ENCODE measurements at places on chromosomes 2 and 18.
A peak's percentile ranks its signal among the peaks of the same experiment; 100 is the strongest.

- no peak for DNase-seq
Observed at GRCh38 chr2:46718784-46719183, 196.8 kb downstream of the MCFD2 start.

DNA sequence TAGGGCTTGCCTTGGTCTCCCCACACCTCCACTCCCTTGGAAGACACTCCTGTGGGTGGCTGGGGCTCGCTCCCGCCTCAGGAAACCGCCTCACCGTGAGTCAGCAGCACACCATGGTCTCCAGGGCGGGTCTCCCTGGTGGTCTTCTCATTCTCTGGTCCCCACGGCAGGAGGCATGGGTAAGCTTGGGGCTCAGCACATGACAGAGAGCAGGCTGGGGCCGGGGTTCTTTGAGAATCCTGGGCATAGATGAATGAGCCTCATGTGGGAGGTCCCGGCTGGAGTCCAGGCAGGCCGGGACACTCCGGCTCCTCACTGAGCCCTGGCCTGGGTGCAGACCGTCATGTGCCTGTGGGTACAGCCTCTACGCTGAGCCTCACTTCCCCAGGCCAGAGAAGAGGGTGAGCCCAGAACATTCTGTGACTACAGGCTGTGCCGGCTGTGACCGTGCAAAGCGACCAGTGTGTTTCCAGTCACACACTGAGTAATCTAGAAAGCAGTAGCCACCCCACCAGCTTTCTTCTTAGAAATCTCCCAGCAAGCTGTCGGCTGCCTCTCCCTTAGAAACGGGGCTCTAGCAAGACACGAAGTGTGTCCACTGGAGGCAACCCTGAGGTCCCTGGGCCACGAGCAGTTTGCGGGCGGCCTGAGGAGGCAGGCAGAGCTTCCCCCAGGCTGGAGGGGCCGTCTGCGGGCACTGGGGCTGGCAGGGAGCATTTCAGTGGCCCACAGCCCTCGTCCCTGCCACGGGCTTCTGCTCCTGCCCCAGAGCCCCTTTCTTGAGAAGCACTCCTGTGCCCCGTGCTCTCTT, 93.1 kb downstream of the RHOB start:
- DNase-seq, result no peak

DNA sequence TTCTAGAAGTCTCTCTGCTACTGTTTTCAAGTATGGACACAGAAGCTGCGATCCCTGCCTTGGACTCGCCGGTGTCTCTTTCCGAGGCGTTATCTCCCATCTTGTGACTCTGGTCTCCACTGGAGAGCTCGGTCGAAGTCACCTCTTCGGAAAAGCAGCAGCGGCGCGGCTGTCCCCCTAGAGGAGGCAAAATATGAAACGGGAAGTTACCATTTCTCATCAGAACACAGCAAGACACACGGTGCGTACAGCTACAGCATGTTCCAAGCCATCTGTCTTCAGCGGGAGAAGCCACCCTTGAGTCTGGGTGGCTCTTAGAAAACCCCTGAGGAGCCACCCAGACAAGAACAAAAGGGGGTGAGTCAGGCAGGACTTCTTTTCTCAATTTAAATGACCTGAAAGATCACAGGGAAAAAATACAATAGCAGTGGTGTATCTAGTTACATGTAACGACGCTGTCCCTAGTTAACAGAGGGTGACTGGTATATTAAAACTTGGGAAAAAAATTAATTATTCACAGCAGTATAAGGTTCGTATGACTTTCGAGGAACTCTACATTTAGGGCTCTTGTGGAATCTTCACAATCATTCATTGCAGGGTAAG, 114.8 kb downstream of the ZNF516 start:
- DNase-seq, result no peak

DNA sequence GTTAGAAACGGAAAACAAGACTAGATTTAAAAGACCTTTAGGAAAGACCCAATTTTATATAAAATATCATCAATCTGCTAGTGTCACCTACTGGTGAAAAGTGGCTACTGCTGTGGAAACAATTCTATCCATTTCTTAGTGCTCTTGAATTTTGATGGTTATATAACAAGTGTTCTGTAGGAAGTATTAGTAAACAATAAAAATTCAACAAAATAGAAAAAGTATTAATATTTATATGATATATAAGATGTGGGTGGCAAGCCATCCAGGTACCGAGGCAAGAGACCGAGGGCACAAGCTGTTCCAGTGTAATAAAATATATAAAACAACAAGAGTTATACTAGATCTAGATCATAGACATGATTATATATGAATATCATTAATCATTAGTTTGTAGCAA, 6.2 kb upstream of the TMEM87B start:
- peak; percentile 85 for DNase-seq

DNA sequence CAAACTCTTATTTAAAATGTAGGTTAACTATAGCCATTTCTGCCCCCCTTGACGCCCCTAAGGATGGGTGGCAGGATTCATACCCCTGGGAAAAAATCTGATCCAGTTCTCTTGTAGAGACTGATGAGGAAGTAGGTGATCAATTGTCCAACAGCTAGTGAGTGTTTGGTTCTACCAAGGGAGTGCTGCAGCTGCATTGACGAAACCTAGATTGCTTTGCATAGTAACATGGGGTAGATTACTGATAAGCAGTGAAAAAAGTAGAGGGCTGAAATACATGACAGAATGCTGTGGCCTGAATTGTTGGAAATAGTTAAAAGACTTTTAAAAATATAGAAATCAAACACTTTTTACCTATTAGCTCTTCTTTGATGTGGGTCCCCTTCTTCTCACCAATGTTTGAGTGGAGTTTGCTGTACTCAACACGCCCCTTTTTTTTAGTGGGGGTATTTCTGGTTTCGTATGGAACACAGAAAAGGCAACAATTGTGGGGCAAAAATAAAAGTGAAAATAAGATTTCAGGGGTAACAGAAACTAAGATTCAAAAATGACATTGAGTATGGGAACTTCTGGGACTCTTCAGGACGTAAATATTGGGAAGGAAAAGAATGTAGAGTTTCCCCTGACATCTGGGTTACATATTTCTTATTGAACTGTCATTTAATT, 66.2 kb downstream of the MAIP1 start:
- no peak for DNase-seq

DNA sequence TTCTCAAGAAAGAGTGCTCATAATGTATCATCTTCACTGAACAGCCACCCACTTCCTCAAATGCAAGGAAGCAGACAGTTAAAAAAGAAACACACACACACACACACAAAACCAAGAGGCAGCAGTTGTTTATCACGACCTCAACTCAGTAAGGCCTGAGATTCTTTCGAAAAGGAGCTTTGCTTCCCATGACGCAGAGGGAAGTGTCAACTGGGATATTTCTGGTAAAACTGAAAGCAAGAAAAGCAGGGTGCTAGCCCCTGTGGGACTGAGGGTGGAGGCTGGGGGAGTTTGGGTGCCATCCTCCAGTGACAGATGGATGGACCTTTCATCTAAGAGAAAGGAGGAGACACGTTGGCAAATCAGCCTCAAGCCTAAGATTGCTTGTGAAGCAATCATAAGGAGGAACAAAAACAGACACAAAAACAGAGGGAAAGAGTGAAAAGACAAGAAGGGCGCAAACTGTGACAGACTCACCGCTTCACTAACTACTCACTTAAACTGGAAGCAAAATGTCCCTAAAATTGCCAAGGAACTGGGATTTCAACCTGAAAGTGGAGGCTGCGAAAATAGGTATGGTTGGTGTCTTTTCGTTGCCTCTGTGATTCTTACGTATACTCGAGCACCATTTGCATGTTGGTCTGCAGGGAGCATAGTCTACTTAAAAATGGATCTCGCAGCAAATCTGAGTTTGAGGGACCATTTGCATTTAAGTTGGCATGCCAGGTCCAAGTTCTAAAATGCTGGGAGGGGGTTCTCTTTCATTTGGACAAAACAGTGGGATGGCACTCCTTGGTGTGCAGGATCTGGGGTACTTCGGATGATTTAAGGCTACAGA, at the start of gene ARHGAP25:
TSS of gene ARHGAP25 (plus strand) at position 124 of the 838 bp plus-strand sequence. CDS start at position 513, 389 bp downstream.
- DNase-seq, result no peak

- no peak for DNase-seq
Observed at GRCh38 chr2:168371273-168372019, 84.6 kb upstream of the CERS6 start.

DNA sequence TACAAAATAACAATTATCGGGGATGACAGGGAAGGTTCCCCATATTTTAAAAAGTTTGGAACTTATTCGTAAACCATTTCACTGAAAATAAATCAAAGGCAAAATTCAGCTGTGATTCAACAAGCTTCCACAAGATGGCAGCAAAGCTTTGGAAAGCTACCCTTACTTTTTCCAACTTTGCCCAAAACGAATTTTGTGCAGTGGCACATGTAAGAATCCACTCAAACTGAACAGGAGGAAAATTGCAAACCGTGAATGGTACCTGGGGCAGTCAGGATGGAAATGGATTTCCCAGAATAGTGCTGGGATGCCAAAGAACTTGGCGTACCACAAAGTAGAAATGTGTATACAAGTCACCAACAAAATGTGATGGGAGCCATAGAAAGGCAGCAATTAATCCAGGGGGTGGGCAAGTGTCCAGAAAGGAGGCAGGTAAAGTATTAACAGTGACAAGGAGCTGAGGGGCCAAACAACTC, 10.7 kb downstream of the RPL31 start:
- peak; percentile 67 for DNase-seq

GRCh38 chr2:227214622-227215041, 50.2 kb downstream of the COL4A3 start:
- no peak for DNase-seq

DNA sequence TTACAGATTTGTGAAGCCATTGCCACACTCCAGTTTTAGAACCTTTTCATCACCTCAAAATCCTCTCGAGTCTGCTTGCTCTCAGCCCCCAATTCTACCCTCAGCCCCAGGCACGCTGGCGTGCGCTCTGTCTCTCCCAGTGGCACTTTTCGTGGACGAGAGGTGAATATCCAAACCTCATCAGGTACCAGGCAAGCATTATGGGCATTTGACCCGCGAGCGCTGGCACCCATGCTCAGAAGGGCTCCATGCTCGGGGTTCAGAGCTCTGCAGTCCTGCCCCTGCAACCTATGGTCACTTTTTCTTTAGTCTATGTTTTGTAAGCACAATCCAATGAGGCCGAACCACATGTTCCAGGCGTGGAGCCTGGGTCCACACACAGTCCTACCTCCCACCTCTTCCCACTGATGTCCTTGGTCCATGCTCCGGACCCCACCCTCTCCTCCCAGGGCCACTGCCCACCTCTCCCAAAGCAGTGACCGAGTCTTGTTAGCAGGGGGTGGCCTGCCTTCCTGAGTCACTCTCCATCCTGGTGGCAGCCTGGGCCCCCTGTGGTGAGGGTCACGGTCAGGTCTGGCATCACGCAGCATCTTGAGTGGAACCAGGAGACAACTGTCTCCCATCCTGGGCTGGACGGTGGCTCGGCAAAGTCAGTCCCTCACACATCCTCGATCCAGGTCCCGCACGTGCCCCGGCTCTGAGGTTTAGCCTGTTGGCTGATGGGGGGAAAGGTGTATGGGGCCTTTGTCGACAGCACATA, 256.9 kb downstream of the NDUFA10 start:
- no peak for DNase-seq

GRCh38 chr2:9944330-9944758, 7.1 kb upstream of the GRHL1 start:
- no peak for DNase-seq

DNA sequence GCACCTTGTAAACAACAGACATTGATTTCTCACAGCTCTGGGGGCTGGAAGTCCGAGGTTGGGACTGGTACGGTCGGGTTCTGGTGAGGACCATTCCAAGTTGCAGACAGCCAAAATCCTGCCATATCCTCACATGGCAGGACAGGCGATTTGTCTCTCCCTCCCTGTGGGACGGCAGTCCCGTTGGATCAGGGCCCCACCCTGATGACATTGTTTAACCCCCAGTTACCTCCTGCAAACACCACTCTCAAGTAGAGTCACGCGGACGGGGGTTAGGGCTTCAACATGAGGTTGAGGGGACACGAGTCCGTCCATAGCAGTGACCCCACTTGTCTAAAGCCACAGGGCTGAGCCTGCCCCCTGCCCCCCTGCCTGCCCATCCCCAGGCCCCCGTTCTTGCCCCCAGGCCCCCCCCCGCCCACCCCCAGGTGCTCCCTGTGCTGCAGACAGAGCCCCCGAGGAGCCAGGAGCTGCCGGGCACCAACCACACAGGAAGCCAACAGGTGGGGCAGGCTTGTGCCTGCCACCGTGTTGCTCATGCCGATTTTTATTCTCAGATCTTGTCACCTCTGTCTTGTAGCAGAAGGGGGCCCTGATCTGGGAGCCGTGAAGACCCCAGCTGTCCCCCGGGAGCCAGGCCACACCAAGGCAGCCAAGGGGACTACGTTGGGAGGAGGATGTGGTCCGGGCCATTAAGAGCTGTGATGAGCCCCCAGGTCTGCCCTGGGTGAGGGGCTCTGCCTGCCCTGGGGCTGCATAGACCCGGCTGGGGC, 82.2 kb downstream of the NFATC1 start:
- DNase-seq, result no peak

DNA sequence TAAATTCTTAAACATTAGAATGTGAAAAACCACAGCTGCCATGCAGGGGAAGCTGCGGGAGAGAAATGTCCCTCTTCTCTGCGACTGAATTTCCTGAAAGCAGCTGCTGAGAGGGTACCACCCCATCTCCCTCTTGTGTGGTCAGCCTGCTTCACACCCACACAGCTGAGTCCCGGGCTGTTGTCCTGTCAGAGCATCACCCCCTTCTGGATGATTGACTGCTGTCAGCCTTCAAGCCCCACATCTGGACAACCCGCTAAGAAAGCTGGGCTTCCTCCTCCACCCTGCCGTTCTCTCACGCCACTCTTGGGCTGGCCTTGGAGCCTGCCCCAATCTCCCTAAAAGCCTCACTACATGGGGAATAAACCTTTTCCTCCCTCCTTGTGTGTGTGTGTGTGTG, 26.0 kb downstream of the SH3YL1 start:
- DNase-seq, result no peak

DNA sequence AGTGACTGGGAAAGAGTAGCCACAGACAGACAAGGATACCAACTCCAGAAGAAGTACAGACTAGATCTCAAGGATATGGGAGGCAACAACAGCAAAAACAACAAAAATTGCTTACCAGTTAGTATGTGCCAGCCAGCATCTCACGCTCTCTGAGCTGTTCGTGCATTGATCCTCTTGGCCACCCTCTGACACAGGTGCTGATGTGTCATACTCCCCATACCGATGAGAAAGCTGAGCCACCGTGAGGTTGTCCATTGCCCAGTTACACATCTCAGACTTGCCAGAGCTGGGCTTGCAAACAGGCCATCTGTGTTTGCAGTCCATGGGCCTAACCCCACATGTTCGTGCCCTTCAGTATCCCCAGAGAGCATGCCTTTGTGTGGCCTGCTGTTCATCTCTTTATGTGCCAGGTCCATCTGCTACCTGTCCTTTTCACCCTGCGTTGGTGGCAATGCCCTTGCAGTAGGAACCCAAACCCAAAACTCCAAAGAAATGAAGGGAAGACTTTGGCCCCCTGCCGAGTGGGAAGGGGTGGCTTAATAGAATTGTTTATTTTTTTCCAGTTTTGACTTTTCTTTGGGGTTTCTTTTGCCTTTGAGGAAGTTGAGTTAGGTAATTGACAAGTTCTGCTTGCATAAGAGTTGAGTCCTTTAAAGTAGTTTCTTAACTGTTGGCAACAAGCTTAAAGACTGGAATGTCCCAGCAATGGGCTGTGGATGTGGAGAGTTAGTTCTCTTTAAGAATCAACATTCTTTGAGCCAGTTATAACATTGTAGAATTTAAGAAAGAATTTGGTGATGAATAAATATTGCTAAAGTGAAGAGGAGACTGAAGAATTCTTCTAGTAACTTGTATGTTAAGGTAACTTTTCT, 46.7 kb downstream of the LYPD6B start:
- DNase-seq, result no peak

Measured in fibroblast of pulmonary artery (primary cell).